Amniotic epithelial cell (primary cell): ENCODE measurements at places on chromosomes 5 and 9.

DNA sequence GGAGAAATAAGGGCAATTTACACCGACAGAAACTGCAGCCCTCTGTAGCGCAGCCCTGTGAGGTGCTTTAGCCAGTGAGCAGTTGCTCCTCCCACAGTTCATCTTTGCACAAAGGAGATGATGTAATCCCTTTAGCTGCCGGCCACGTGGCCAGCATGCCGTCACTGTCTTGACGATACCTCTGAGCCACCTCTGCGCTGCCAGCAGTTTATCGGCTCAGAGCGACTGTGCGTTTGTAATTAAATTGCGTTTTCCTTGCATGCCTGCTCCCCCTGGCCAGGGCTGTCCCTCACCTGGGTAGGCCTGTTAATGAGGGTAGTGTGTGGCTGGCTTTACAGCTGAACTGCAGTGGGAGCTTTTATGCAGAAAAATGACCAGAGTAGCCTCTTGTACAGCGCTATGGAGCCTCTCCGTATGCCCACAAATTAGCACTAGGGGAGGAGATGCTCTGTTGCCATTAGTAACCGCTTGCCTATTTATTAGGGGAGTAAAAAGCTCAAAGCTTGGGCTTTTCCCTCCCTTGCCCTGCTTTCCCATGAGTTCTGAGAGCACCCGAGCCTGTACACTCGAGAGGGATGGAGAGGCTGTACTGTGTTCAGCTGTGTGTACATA, 107.0 kb downstream of the TRIO start:
- peak; percentile 83 for DNase-seq

GRCh38 chr9:106576232-106576760, 286.7 kb upstream of the ZNF462 start:
- DNase-seq = no peak

GRCh38 chr5:112635276-112635675, 102.4 kb upstream of the APC start:
- no peak for DNase-seq

GRCh38 chr9:92180669-92181181, 65.5 kb upstream of the SPTLC1 start:
- peak; percentile 61 for DNase-seq

DNA sequence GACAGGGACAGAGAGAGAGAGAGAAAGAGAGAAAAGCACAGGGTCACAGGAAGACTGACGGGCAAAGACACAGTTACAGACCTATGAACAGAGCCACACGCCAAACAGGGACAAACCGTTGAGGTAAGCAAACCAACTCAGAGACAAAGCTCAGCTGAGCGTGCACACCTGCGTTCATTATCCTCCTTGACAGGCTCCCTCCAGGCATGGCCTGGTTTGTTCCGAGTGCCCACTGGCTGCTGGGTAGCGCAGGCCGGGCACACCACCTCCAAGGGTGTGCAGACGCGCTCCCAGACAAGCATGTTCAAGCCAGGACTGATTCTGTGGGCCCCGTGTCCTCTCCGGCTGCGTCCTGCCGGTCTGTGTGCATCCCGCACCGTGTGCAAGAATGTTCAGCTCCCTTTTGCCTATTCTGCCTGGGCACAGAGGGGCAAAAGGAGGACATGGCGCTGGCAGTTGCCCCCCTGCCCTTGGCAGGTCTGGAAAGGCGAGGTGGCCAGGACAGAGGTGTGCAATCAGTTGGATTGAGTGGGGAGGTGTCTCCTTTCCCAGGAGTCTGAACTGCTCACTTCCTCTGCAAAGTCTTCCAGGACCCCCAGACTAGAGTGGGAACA, 467 bp upstream of the SMIM32 start:
- no peak for DNase-seq

DNA sequence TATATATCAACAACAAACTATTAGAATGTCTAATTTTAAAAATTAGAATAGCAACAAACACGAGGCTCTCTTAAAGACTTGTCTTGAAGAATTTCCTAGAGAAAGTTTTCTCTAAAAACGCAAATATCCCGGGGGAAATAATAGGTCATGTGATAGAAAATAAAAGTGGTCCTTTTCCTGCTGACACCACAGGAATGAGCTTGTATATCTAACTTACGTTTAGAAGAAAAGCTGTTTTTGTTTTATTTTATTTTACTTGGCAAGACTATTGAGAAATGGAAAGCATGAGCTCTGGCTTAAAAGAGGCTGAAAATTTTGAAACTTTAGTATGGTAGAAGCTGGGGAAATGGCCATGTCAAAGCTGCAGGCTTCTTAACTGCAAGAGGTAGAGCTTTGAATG, 465.0 kb downstream of the AGTPBP1 start:
- no peak for DNase-seq

DNA sequence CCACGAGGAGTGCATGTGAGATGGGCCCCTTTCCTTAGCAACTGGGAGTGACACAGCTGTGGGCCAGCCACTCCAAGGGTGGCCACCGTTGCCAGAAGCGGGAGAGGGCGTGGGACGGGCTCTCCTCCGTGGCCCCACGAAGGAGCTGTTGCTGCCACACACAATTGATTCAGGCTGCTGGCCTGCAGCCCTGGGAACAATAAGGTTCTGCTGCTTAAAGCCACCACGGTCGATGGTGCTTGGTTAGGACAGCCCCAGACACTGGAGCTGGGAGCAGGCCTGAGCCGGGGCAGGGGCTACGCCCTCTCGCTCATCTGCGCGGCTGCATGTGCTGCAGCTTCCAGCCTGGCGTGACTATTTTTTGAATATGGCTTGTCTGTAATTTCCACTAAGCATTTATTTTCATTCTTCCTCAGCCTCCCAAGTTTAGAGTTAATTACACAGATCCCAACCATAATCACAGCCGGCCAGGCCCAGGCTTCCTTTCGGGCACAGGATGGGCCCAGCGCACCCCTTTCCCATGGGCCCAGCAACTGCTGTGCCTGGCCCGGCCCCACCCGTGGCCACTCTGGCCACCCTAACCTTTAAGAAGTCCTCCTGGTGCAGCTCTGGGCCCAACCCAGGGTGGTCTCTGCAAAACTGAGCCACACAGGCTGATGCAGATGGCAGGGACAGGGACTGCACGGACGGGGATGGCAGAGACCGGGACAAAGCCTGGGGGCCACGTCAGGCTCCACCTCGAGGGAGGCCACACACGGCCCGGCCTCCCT, 49.7 kb downstream of the VAV2 start:
- no peak for DNase-seq

DNA sequence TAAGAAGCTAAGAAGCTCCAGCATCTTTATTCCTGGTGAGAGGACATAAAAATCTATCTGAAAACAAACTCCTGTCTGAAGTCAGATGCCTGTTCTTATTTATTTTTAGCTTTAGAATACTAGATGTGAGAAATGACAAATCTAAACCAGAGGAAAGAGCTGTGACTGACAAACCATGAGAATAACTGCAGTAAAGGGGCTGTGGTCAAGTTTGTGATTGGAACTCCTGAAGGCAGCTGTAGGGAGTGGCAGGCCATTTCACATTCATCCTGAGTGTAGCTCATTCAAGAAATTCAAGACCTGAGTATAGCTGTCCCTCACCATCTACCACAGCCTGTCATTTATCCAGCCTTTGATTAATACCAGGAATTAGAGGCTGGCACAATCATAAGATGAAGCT, 718.8 kb downstream of the BRINP1 start:
- DNase-seq = no peak

- no peak for DNase-seq
Observed at GRCh38 chr5:133347039-133347438, 265.3 kb downstream of the FSTL4 start.

- DNase-seq = no peak
Observed at GRCh38 chr5:147748590-147748989, 33.9 kb downstream of the JAKMIP2 start.

GRCh38 chr9:95077766-95078370, 239.6 kb downstream of the FANCC start:
- no peak for DNase-seq

DNA sequence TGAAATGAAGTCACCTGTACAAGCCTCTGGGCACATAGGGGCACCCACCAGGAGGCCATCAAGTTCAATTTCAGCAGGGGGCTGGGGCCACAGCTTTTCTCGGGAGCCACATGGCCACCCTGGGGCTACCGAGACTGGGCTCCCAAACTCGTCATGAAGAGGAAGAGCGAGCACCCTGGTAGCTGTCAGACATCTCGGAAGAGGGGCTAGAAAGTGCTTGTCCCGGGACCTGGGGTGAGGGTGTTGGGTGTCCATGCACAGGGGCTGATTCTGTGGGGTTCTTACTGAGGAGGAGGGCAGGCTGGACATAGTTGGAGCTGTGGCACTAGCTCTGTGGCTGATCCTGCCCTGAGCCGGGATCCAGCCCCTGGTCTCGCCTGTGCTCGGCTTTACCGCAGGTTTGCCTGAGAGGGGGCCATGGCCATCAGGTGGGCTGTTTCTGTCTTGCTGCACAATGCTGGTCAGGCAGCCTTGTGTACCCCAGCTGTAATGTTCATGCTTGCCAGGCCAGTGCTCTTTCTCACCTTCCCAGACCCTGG, 70.3 kb downstream of the PHF2 start:
- DNase-seq = no peak

DNA sequence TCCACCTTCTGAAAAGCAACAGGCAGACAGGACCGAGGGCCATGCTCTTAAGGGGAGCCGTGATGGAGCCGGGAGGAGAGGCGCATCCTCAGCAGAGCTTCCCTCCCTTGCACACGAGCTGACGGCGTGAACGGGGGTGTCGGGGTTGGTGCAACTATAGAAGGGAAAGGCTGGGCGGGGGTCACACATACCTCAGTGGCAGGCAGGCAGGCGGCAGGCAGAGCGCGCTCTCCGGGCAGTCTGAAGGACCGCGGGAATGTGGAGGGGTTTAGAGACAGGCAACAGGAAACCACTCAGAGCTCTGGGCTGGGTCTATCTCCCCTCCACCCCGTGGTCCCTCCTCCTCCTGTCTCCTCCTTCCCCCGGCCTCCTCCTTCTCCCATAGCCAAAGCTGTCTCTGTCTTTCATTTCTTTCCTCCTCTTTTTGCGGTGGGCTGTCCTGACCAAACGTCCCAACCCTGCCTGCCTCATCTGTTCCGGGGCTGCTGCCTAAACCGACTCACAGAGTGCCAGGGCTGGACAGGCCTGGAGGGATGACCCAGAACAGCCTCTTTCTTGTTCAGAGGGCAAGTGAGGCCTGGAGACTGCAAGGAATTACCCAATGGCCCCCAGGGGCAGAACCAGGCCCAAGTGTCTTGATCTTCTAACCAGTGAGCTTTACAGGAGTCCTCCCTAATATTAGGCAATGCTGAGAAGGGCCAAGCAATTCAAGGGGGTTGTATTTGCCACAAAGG, at the start of gene SPARC:
TSS of gene SPARC (minus strand) at position 242 of the 734 bp plus-strand sequence. CDS start 10,727 bp downstream, outside the sequence.
- peak; percentile 97 for DNase-seq

GRCh38 chr9:35000535-35001284, 11.2 kb downstream of the DNAJB5 start:
- DNase-seq = peak; percentile 84

GRCh38 chr5:1768283-1769000, 31.2 kb downstream of the MRPL36 start:
- no peak for DNase-seq

- DNase-seq = no peak
Observed at GRCh38 chr5:11045411-11045810, 284.4 kb upstream of the DAP start.

DNA sequence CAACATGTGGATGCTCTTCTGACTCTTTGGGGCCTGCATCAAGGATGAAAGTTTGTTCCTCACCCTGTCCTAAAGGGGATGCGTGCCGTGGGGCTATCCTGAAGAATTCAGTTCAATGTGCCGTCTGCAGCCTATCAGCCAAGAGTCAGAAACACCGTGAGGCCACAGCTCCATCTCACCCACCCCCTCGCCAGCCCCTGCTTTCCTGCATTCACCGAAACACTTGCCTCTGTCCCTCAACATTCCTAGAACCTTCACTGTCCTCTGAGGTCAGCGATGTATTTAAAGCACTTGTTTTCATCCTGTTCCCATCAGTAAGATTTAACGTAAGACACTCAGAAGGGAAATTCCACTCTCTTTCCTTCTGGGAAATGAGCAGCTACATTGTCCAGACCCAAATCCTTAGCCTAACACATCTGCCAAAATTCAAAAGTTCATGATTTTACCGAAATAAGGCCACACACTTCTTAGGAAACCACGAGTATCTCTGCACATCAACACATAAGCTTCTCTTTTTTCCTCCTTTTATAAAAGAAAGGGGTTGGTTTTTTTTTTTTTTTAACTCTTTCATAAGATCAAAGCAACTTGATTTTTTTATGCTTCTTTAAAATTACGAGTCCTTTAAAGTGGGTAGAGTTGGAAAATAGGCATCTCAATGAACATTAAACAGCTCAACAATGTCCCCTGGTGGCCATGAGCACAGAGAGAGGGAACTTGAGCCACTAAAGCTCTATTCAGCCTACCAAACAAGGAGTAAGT, 100.7 kb downstream of the SUSD1 start:
- peak; percentile 98 for DNase-seq

- DNase-seq = peak; percentile 77
Observed at GRCh38 chr5:131541762-131542161, 93.3 kb downstream of the RAPGEF6 start.

DNA sequence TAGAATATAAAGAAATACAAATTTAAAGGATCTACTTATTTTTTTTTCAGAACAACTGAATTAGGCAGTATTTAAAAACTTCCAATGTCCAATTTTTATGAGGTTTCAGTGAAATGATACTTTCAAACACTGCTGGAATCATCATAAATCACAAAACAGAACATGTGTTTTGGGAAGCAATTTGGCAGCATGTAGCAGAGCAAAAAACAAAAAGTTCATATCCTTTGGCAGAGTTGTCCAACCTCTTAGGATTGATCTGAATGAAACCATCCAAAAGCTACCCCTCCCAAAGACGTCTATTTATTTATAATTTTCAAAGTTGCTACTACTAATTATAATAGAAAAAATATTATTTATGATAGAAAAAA, 192.4 kb upstream of the PUM3 start:
- DNase-seq = no peak

GRCh38 chr9:78573669-78574068, 276.7 kb downstream of the PSAT1 start:
- DNase-seq = no peak

DNA sequence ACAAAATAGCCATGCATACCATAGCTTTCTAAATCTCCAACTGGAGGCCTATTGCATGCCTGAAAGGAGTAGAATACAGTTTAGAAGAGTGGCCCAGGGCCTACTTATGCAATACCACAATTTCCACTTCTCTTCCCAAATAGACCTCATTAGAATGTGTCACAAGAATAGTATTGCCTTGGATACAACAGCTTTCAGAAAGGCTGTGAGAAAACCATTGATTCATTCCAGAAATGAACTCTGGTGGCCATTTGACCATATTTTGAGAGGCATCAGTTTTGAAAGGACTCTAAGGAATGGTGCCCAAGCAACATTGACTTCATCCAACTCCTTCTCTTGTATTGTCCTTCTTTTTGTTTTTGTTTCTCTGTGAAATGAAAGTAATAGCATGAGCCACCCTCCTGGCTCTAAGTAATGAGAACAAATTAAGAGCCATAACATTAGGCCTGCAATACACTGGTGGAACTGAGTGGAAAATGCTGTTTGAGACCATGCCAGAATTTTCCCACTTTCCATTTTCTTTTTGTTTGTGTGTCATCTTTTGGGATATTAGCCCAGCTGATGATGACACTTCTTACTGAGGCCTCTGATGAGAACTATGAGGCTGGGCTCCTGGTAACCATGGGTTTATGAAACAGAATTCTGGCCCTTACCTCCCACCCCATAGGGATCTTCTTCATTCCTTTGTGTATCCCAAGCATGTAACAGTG, 90.2 kb downstream of the TMEM174 start:
- DNase-seq = no peak
